SK-N-MC (cell line): ENCODE measurements at places on chromosomes 3 and 15.

DNA sequence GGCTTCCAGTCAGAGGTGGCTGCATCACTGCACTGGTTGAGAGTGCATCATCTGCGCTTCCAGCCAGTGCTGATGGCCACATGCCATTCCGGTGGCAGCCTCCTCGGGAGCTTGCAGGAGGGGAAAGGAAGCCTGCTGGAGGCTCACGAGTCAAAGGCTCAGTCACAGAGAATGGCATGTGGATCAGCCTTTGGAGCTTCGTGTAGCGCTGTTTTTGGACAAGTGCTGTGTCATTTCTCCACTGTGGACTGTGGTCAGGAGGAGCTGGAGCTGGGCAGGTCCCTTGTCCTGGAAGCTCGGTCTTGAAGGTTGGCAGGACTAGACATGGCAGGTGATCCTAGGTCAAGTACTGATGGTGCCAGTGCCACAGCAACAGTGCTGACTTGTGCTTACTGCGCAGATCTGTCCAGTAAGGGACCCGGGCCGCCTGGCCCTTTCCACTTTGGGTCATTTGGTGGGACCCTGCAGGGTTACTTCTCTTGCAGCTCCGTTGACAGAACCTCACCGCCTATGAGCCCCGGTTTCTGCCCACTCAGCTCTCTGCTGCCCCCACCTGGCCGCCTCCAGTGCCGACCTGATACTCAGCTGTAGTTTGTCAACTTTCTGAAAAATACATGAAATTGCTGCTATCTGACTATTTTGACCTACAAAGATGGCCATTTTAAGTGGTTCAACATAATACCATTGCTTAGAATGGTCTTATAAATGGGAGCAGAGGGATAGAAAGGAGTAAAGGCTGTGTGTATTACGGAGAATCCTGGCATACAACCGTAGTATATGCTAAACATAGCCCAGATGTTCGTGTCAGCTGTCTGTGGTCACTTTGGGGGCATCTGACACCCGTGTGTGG is 27.6 kb upstream of the TRPM1 start:
- DNase-seq: no peak

GRCh38 chr15:94760348-94760747 is 529.0 kb downstream of the MCTP2 start:
- DNase-seq: no peak

DNA sequence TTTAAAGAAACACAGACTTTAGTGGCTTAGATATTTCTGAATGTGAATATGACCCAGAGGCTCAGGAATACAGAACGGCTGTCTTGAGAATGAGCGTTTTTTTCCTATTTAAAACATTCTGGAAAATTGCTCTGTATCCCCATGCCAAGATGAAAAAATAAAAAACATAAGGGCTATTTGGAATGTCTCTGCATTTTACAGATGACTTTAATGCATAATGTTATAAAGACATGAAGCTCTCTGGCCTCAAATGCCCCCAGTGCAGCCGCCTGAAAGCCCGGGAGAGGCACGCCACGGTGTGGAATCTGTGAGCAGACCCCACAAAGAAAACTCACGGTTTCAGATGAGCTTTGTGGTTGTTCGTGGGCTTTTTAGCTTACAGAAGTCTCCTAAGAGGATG is 322.5 kb upstream of the ICE2 start:
- DNase-seq: no peak

DNA sequence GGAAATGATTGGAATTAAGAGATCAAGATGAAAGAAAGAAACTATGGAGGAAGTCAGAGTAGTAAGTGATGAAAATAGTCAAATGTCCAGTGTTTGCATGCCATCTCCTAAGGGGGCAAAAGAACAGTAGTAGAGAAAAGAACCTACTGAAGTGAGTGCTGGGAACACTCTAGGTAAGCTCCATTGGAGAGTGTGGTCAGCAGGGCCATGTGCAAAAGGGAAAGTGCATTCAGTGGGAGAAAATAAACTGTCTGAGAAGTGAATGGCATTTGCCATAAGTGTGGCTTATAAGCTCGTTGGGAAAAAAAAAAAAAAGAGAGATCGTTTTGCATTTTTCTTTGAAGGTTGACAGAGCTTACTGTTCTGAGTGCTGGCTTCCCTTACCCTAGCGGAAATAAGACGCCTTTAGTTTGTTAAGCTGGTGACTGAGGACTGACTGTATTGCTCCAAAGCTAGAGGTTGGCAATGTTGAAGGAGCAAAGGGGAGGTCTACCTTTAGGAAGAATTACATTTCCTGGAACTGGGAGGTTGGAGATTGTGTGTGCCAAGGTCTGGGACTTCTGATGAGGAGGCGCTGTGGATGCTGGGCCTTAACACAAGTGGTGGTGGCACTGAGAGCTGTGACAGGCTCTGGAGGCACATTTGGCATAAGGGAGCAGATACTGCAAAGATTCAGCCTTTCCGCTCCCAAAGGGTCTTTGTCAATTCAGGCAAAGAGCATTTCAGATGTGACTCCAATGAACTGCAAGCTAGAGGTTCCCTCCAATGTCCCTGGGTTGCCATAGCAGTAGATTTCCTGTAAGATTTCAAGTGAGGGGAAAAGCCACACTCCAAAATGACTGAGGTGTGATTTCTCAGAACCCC is 287.8 kb upstream of the SATB1 start:
- no peak for DNase-seq

DNA sequence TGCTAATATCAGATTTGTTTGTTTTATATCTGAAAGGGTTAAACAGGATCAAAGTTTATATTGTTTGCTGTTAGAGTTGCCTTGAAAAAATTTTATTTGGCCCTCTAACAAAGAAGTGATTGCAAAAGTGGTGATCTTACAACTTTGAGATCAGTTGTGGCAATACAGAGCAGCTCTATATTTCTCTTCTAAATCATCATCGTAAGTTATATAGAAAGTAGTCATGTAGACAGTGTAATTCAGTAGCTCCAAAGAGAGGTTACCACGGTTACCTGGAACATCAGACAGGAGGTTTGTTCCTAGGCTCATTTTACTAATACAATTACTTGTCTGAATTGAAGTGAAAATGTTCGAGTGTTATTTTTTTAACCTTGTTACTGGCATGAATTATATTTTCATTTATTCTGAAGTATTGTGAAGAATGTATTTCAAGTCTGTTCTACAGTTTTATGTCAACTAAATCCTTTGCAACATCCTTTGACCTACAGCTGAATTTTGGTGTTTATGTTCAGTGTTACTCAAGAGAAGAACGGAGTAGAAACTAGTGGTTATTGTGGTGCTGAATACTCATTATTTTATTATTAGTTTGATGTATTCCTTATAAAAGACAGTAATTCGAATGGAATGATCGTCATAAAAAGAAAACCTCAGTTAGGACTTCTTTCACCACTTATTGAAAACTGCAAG is 214.2 kb downstream of the NAALADL2 start:
- no peak for DNase-seq

- no peak for DNase-seq
These were observed 15.5 kb upstream of the PSTPIP1 start for GRCh38 chr15:76979331-76979925.

GRCh38 chr3:111607240-111607920 is 12.2 kb upstream of the ZBED2 start:
- DNase-seq: no peak

DNA sequence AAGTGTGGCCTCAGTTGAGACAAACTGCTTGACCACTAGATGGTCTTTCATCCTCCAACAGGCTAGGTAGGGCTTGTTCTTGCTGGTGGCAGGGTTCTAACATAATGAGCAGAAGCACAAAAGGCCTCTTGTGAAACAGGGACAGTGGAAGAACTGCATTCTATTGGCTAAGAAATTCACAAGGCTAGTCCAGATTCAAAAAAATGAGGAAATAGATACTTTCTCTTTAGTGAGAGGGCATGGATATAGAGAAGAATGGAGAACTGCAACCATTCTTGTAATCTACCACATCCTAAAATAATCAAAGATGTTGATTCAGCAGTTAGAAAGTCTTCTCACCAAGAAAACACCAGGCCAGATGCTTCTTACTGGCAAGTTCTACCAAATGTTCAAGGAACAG is 143.7 kb upstream of the LRIG1 start:
- DNase-seq: no peak

DNA sequence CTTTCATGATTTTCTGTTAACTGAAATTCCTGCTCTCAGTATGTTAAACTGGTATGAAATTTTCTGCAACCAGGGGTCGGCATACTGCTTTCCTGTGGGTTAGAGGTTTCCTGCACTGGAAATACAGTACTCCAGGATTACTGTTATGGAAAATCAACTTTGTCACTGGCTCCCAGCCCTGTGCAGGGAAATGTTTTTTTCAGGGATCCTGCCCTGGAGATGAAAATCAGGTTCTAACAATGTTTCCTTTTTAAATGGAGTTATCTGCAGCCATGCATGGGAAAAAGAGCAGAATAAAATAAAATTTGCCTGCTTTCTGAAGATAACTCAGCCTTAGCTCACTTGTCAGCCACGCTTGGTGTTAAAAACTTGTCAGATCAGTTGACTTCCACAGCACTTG is 220.4 kb downstream of the IL5RA start:
- no peak for DNase-seq

DNA sequence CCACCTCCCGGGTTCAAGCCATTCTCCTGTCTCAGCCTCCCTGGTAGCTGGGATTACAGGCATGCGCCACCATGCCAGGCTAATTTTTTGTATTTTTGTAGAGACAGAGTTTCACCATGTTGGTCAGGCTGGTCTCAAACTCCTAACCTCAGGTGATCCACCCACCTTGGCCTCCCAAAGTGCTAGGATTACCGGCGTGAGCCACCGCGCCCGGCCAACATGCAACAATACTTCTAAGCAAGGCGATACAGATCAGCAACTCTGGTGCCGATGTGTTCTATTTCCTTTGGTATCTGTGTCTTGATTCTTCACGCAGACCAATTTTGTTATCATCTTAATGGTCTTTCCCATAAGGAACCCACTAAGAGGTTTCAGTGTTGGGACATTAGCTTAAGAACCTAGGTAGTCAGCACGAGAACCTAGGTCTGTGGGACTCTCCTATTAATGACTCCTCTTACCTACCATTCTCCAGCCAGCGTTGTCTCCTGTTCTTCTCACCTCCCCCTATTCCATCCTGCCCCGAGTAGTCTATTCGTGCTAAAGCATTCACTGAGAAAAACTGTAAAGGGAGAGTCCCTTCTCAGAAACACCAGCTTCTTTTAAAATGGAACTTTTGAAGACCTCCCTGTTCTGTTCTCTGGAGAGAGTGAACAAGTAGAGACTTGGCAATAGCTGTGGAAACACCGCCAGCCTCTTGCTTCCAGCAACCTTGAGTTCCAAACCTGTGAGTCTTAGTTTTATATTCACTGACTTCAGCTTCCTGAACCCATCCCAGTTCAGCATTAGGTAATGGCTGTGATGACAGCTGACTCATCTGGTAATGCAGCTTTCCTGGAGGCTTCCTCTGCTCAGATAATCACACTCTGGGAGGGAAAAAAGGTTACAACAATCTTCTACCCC is 61.2 kb downstream of the TSC22D2 start:
- no peak for DNase-seq

GRCh38 chr15:43100971-43101370 is 4.9 kb downstream of the UBR1 start:
- no peak for DNase-seq

- DNase-seq: no peak
These were observed 6.0 kb downstream of the TM4SF4 start for GRCh38 chr3:149480326-149481017.

GRCh38 chr3:185784317-185784716 is 40.5 kb downstream of the IGF2BP2 start:
- DNase-seq: no peak

DNA sequence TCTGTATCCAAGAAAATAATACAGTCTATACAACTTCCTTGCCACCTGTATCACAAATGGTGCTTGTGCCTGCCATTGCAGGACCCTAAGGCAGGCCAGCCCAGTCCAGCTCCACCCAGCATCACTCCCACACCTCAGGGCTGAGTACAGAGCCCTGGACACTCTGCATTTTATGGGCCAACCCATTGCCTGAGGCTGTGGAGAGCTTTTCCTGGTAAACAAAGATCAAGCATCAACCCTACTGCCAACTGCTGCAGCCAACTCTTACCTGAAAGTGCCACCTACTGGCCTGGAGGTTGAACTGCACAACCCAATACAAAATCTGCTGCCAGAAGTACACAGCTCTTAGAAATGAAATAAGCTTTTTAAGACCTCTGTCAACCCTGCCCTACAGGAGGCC is 1082.2 kb downstream of the NAALADL2 start:
- no peak for DNase-seq

- DNase-seq: no peak
These were observed 51.6 kb upstream of the ARL6 start for GRCh38 chr3:97712919-97713318.

- no peak for DNase-seq
These were observed 32.9 kb downstream of the SNTN start for GRCh38 chr3:63685340-63685739.

GRCh38 chr3:120743556-120744195 is 1.1 kb downstream of the GTF2E1 start:
- DNase-seq: no peak

- DNase-seq: no peak
These were observed 234.9 kb upstream of the TPM1 start for GRCh38 chr15:62807539-62808130.

- DNase-seq: no peak
These were observed 57.6 kb downstream of the LRIG1 start for GRCh38 chr3:66443118-66443803.

GRCh38 chr3:155270063-155270462 is 23.4 kb downstream of the STRIT1 start:
- no peak for DNase-seq

DNA sequence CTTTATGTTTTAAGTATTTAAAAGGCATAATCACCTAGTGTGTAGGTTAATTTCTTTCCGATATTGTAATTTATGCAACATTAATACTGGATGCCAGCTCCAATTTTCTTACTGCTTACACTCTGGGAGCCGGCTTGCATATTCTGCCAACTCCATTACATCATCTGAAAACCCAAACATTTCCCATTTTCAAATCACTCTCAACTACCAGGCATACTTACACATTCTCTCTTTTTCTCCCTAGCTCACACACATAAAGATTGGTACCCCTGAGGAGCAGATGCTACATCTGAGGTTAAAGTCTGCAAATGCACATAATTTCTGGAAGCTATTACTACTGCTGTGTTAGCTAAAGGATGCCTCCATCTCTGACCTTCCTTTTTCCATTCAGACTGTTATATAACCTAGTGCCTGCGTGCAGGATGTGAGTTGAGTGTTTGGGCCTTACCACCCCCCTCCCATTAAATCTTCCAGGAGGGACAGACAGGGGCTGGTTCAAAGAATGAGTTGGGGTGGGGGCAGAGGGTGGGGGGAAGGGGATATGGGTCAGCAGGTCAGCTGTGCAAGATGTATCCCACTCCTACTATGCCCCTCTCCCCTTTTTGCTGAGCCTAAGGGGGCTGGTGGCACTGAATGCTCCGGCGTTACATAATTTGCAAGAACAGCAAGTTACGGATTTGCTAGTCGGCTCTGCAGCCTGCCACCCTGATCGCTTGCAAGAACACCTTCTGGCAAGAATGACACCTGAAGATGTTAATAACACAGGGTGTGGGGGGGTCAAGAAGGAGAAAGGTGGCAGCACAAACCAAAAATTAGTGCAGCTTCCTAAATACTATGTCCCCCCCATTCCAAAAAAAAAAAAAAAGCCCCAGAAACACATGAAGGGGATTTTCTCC is 2.5 kb downstream of the RORA start:
- DNase-seq: no peak

GRCh38 chr15:86839502-86839901 is 759.8 kb downstream of the AGBL1 start:
- no peak for DNase-seq
